ENCODE measurements at places on chromosomes 2 and 18. TPM values are rescaled to one million over a fixed set of nuclear protein-coding genes. Genes with fewer than 3 reads are reported as not detected.

The ITGA6 gene
- total RNA-seq: 18.0 TPM

The NXPH2 gene
- total RNA-seq: not detected

The CD8B gene
- 2.1 TPM for total RNA-seq

The BMP10 gene
- total RNA-seq: 0.18 TPM

- peaks cover 44% of the 10 kb centered on the region for H3K4me1 ChIP-seq
- peak; percentile 81 for DNase-seq
- peaks cover 9% of the 10 kb centered on the region for H3K36me3 ChIP-seq
- peak overlapping the region; percentile 88 for H3K27ac ChIP-seq
Measured at GRCh38 chr2:72953976-72954375, 36.7 kb downstream of the EMX1 start.

GRCh38 chr18:21218862-21219261, 23.2 kb upstream of the GREB1L start:
- H3K27me3 ChIP-seq: no peaks in the 10 kb centered on the region
- no peaks in the 10 kb centered on the region for H3K36me3 ChIP-seq
- no peak overlapping the region for H3K4me3 ChIP-seq
- H3K4me1 ChIP-seq: no peaks in the 10 kb centered on the region

DNA sequence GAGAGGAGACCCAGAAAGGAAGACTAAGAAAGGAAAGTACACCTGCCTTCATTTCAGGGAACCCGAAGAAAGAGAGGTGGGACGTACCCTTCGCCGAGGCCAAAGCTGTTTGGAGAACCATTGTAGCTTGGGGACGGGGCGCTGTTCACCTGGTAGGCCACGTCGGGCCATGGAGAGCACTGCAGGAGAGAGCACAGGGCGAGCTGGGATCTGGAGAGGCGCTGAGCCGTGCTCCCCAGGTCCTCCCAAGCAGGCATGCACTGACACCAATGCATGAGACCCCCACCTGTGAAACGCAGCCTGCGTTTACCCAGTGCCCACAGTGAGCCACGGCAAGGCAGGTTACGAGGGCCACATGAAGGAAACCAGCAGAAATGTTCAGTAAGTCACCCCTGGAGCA, 45.5 kb downstream of the TFCP2L1 start:
- no peak overlapping the region for H3K4me3 ChIP-seq
- no peak overlapping the region for H3K27ac ChIP-seq
- H3K4me1 ChIP-seq: no peaks in the 10 kb centered on the region
- H3K27me3 ChIP-seq: no peaks in the 10 kb centered on the region

DNA sequence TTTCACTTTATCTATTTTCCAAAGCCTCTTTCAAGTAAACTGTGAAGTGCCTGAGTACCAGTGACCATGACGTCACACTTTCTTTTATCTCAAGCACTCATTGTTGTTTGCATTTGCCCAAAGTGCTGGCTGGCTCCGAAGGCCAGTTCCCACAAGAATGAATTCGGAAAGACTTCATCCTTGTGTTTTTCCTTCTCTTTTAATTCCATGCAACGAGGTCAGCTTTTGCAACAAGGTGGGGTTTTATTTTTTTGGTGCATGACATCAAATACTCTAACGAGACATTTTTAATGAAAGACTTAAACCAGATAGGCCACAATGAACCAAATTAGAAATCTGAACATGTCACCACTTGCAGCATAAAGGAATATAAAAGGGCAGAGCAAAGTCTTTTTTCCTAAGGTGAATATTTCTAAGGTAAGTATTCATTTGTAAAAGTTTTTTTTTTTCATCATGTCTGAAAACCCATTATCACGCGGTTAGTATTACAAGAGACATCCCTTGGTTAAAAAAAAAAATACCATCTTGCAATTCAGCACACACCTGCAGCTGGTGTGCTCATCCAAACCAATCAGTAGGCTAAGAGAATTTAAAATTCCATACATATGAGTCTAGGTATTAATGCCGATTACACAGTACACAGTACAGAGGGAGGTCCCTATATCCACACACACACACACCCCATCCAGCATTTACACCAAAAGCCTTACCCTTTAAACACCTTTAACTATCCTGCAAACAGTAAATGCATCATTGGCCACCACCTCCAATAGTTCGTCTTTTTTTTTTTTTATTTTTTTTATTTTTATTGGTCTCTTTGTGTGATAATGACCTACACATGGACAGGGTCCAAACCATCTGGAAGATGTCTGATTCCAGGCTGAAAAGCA, 2.3 kb downstream of the ARL4C start:
- peaks cover 36% of the 10 kb centered on the region for H3K4me1 ChIP-seq
- DNase-seq: peak; percentile 56
- no peaks in the 10 kb centered on the region for H3K27me3 ChIP-seq
- peaks cover 77% of the 10 kb centered on the region for H3K36me3 ChIP-seq
- peak overlapping the region; percentile 99 for H3K4me3 ChIP-seq
